ENCODE measurements at places on chromosomes 12 and 14.

GRCh38 chr12:11771356-11771755 lies 121.9 kb downstream of the ETV6 start:
- no peak for DNase-seq

GRCh38 chr12:124809878-124810277 lies 53.8 kb downstream of the SCARB1 start:
- no peak for DNase-seq

DNA sequence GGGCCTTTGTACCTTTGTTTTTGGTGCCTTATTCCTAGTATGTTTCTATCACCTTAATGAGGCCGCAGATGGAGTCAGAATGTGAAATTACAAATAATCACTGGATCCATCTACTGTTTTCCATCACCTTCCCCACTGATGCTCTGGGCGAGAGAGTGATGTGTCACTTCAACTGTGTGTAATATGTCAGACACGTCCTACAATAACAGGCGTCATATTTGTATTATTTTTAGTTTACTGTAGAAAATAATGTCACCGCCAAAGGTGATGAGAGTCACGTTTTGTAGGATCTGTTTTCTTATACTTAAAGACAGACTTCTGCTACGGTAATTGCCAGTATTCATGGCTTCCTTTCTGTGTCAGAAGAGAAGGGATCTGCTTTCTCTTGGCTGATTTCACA lies 22.4 kb upstream of the P2RX4 start:
- DNase-seq = no peak

GRCh38 chr14:81286574-81287370 lies 66.0 kb upstream of the GTF2A1 start:
- no peak for DNase-seq

GRCh38 chr14:91127401-91127801 lies 13.5 kb downstream of the DGLUCY start:
- DNase-seq = no peak

- DNase-seq = no peak
These were observed 17.0 kb downstream of the DTD2 start for GRCh38 chr14:31440280-31440679.
